Stimulated activated CD8-positive, alpha-beta memory T cell treated with anti-CD3 and anti-CD28 coated beads, Interleukin-4, amount 100 ng/mL, for 1 hour (primary cell): ENCODE measurements at places on chromosomes 16 and 17.

DNA sequence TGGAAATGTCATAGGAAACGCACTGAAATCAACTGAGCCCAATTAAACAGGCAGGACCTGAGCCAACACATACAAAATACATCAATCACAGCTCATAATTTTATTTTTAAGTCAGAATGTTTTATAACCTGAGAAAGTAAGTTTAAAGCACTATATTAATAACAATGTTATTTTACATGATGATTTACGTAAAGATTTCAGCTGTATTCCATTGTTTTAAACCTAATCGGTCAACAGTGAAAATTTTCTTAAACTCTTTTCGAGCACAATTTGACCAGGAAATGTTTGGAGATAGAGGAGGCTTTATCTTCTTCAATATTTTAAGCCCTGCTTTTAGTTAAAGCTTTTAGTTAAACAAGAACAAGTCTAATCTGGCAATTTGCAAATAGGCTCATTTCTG is 201.8 kb upstream of the TOX3 start:
- DNase-seq, result no peak

DNA sequence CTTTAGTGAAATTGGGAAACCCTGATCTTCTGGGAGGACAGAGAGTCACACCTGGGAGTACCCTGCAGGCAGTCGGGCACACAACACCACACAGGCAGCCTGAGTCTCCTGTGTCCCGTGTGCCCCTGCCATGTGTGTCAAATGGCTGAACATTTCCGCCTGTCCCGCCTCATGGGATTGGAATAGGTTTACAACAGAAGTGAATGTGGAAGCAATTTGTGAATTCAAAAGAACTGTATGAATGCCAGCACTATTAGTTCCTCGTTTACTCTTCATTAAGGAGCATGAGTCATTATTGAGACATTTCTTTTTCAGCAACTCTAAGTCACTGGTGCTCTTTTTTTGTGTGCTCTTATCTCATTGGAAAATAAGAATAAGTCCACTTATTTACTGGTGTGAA is 226.5 kb downstream of the PMP22 start:
- no peak for DNase-seq

DNA sequence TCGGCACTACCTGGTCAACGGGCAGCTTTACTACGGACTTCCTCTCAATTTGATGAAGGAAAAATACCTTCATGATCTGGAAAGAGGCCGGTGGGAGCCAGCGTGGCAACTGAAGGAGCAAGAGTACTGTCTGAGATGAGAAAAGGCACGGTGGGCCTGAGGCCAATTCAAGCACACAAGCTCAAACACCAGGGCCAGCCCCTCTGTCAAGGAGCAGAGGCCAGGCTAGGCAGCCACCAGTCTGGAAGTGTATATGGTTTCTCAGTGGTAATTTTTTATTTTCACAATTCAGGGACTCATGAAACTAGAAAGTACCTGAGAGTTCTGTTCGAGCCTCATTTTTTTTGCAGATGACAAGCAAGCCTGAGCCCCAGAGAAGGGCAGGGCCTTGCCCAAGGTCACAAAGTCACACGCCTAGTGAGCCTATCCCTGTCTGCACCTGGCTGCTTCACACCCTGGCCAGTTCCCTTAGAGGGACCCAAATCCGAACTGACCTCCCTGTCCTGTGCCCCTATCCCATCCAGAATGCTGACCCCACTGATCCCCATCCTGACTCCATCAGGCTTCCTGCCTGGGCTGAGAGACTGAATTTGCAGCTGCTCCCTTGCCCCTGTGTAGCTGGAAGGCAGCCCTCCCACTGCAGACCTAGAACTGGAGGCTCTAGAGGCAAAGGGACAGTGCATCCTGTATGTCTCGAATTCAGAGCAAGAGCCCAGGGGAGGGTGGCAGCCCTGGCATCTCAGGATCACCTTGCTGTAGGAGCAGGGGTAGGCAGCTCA is 4.8 kb upstream of the TBX2 start:
- no peak for DNase-seq

DNA sequence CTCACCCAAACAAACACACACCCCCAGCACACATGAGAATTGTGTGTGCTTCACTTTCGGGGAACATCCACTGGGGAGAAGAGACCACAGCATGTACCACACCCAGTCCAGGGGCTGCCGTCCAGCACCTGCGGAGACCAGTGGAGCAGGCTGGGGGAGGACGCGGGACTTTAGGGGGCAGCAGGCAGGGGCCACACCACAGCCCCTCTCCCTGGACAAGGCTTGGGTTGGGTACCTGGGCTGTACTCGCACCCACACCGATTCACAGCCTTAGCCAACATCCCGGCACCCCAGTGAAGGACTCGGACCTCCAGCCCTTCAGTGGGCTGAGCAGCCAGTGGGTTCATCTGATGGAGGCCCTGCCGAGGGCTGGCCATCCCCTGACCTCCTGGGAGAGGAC is 63.3 kb downstream of the RBFOX3 start:
- DNase-seq, result no peak

DNA sequence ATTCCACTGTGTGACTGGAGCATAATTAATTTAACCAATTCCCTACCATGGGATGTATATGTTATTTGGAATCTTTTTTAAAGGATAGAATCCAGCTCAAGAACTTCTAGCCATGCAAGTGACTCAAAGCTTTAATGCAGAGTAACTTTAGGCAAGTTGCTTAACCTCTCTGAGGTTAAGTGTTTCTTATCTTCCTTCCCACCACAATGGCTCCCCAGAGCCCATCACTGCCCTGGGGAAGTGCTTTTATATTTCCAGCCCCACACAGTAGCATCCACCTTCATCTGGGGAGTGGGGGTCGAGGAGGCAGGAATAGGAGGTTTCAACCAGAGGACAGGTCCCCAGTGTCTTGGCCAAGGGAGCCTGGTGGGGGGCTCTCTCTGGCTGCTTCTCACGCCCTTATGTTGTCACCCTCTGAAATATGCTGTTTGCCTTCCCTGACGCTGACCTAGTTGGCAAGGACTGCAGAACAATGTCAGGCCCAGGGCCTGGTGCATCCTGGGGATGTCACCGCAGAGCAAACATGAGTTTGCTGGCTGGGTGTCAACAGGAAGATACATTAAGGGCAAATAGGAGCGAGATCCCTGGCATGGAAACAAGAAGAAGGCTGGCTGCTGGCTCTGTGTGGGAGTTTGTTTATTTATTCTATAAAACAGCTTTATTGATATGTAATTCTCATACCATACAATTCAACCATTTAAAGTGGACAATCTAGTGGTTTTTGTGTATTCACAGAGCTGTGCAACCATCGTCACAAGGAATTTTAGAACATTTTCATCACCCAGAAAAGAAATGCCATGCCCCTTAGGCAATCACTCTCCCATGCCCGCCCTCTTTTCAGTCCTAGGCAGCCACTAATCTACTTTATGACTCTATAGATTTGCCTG is 46.6 kb upstream of the WSB1 start:
- DNase-seq, result no peak

GRCh38 chr16:57044931-57045693 is 47.3 kb upstream of the CPNE2 start:
- DNase-seq, result no peak

DNA sequence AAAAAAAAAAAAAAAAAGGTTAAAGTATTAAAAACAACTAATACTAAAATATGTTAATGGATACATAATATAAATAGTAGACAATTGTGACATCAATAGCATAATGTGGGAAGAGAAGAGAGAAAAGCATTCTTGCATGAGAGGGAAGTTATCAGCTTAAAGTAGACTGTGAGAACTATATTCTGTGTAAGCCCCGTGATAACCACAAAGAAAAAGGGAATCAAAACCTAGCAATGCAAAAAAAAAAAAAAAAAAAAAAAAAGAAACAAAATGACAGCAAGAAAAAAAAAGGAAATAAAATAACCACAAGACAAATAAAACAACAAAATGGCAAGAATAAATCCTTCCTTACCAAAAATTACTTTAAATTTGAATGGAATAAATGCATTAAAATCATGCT is 39.8 kb upstream of the MYLK3 start:
- no peak for DNase-seq

DNA sequence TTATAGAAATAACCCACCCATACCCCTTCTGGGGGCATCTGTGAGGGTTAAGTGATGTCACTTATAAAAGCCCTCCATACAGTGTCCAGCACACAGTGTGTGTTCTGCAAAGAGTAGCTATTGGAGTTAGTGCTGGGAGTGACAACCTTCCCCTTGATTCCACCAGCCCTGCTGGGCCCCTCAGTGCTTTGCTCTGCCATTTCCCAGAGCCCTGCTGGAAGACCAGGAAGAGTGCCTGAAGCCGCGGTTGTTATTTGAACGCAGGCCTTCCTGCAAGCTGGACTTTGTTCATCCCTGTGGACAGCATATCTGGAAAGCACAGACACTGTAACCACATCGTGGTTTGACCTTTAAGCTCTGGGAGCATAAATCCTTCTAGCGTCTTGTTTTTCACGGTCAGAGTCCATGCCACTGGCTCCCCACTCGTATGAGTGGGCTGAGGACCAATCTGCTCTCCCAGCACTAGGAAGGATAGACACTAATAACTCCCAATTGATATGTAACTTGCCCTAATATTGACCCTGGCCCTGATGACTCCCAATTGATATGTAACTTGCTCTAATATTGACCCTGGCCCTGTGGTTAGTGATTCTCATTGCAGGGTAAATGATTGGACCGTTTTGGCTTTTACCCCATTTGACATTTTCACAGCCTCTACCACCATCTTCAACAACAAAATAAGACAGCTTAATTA is 297.1 kb upstream of the MAF start:
- no peak for DNase-seq

GRCh38 chr16:8005096-8005860 is 585.0 kb downstream of the TMEM114 start:
- no peak for DNase-seq

DNA sequence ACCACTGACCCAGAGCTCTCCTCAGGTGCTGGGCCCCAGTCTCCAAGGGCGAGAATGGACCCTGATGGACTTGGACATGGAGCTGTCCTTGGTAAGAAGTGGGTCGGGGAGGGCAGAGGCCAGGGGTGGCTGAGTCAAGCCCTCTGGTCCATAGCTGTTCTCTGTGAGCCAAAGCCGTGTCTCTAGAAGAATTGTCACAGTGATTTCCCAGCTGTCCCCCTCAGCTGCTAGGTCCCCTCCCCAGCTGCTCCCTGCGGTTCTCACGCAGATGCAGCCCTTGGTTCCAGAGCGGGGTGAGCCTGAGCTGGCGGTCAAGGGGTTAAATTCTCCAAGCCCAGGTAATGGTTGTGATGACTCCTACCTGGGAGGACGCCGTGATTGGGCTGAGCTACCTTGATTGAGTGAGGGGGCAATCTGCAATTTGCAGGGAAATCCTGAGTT is 1.3 kb upstream of the NOL3 start:
- DNase-seq, result no peak

GRCh38 chr17:75619506-75620431 is 13.5 kb upstream of the SMIM5 start:
- no peak for DNase-seq

- DNase-seq, result no peak
Measured at GRCh38 chr17:48715496-48716399, 6.6 kb downstream of the PRAC1 start.

DNA sequence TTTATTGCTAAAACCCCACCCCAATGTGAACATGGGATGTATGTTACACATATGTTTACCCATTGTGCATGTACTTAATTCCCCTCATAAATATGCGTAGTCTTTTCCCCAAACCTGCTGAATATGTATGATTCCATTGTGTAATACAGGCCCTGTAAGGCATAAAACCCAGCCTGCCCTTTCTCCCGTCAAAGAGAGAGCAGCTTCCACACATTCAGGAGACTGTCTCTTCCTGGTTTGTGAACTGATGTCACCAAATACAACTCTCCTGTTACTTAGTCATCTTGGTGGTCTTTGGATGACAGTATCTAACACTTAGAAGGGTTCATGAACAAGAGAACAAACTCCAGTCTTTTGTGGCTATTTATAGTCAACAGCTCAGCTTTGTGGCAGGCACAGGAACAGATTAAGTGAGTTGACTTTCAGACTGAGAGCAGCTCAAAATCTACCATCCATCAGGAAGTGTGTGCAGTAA is 24.7 kb upstream of the TMC7 start:
- no peak for DNase-seq

- DNase-seq, result no peak
Measured at GRCh38 chr16:86257546-86257945, 252.8 kb upstream of the FOXF1 start.

DNA sequence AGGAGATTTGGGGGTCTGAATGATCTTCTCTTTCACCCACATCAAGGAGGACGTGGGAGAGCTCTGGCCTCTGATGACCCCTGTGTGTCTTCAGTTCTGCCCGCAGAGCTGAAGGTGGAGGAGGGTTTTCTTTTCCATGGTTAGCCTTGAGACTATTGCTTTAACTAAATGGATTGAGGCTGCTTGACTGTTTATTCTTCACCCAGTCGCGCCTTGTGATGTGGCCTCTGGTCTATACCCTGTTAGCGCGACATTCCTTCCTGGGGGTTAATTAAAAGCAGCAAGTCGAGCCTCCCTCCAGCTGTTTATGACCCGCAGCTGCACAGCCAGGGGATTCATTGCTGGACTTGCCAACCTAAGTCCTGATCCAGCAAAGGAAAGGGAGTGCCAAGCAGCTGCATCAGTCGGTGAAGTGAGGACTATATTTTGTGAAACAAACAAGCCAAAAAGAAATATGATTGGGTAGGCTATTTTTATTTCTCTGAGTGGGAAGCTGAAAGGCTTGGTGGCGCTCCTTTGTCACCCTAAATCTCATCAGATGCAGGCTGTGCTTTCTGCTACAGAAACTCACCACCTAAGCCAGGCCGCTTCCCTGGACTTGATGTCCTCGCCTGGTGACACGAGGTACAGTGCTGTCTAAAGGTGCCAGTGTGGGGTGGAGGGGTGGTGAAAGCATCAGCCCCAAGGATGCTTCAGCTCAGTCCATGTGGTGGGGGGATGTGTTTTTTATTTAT is 11.0 kb upstream of the SEC14L1 start:
- no peak for DNase-seq
